ENCODE measurements at places on chromosomes 2 and 18.

DNA sequence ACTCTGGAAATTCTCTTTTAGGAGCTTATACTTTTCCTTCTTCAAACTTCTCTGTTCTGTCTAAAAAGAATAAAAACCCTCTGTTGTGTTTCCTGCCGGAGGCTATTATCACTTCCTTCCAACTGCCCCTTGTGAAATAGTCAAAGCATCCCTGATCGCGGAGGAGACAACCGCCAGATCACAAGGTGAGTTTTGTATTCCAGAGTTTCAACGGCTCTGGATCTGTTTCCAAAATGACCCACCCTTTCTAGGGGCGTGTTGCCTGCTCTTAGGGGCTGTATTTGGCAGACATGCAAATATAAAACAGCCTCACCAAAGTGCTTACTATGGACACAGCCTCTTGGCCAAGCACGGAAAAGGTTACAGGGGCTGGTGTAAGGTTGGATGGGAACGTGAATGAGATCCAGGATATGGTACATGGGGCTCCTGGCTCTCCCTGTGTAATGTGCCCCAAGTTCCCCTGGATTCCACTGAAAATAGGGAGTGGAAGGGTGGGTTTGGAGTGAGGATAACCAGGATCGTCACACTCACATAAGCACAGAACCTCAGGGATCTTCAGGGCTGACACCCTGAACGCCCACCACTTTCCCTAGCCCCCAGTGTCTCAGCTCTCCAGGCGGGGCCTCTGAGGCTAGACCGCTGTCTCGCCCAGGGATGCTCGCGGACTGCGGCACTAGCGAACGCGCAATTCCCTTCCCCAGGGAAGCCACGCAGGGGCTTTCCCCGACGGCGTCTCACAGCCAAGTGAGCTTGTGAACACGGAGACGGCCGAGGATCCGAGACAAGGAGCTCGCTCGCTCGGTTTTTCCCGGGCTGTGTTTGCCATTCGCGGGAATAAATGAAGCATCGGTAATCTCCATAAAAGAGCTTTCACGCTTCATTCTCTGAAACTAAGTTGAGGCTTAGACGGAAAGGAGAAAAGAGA, 14.4 kb downstream of the EN1 start:
- DNase-seq = no peak

DNA sequence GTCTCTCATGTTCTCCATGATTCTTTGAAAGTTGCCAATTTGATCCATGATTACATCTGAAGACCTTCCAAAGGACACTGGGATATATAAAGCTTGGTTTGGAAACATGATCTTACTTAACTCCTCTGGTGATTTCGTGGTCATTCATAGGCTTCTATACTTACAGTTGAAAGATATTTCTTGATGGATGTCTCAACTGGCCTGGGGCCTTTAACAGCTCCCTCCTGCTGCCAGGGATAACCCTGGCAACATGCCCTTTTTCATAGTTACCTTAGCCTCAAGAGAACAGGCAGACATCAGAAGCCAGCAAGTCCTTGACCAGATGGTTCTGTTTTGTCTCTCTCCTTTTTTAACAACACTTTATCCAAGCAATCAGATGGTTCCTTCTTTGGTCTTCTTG, 23.5 kb upstream of the MFF start:
- no peak for DNase-seq

DNA sequence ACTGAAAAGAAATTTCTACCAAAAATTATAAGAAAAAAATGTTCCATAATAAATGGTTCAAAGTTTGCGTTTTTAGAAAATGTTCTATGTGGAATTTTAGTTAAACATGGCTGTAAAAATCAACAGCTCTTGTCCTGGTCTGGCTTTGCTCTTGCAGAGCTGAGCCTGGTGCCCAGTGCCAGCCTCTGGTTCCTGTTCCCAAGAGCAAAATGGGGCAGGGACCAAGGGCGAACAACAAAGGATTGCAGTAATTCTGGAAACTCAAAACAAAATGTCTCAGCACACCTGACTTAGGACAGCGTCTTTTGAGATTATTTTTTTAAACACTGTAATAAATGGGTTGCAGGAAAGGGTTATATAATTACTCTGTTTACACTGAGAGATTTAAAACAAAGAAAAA, 174.7 kb downstream of the ANAPC1 start:
- no peak for DNase-seq

DNA sequence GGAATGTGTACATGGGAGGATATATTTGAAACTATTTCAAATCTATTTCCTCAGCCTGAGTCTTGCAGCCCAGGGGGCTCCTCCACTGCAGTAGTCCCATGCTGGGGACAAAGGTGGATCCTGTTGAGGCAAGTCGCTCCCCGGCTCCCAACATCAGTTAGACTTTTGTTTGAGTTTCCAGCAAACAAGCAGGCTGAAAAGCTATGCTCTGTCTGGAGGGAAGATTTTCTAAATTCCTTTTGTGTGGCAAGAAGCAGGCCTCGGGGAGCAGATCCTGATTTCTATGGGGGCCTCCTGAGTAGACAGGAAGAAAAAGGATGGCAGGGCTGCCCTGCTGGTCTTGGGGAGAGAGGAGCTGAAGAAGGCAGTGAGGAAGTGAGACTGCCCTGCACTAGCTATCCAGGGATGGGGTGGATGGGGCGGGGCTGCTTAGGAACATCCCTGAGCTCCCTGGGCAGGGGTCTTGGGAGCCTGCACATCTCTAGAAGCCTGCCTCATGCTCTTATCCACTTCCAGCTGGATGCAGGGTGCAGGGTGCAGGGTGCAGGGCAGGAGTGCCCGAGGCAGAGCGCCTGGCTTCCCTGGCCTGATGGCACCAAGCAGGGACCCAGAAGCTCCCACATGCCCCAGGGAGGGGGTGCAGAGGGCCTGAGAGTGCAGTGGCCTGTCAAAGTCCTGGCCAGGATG, 6.0 kb upstream of the CIB4 start:
- DNase-seq = no peak

DNA sequence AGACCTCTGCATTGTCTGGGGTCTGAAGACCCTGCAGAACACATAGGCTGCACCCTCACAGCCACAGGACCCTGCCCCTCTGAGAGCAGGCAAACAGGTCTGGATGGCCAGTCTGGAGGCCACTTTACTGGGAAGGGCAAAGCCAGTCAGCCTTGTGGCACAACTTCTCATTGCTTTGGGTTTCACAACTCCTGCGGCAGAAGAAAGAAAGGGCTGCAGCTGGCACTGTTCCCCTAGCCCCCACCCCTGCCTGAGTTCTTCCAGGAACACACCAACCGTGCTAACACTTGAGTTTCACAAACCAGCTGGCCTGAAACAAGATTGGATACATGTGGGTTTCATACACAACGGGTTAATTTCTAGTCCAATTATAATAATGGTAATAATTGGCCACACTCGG, 276.5 kb upstream of the MGAT5 start:
- no peak for DNase-seq

All from heart right ventricle (tissue), 16 donors.